ENCODE measurements at places on chromosomes 4 and X. TPM values are rescaled to one million over a fixed set of nuclear protein-coding genes. Genes with fewer than 3 reads are reported as not detected.

DNA sequence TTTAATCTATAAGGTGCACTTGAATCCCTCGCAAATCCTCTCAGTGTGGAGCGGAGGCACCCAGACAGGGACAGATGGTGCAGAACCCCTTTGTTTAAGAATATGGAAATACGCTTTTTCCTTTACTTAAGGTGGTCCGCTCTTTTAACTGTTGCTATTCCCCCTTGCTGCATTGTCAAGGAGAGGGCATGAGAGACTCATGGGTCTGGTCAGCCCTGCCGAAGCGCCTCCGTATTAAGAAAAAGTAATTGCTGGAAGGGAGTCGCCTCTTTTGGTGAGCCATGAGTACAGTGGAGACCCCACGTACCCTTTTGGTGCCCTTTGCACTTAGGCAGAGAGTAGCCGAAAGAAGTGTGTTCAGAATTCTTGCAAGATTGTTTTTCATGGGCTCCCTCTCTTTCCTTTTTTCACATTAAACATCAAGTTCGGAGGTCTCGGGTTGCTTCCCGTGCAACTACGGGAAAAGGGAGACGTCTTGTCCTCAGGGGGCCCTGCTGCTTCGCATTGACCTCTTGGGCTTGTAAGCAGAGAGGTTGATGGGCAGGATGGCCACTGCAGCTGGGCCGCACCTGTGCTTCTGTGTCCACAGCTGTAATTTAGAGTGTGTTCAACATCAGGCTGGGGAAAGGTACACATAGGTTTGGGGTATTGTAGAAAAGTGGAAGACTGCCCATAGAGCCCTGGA is 109.6 kb downstream of the SPRY1 start:
- DNase-seq = no peak

- DNase-seq = no peak
Measured at GRCh38 chr4:124135409-124135813, 577.1 kb downstream of the ANKRD50 start.

GRCh38 chrX:794311-794710 is 163.7 kb downstream of the SHOX start:
- no peak for DNase-seq

GRCh38 chrX:129233786-129234185 is 289.5 kb downstream of the SMARCA1 start:
- DNase-seq = no peak

- DNase-seq = no peak
Measured at GRCh38 chr4:25913056-25913850, 767 bp upstream of the SMIM20 start.

SMIM10 gene
- 15.3 TPM for total RNA-seq

DNA sequence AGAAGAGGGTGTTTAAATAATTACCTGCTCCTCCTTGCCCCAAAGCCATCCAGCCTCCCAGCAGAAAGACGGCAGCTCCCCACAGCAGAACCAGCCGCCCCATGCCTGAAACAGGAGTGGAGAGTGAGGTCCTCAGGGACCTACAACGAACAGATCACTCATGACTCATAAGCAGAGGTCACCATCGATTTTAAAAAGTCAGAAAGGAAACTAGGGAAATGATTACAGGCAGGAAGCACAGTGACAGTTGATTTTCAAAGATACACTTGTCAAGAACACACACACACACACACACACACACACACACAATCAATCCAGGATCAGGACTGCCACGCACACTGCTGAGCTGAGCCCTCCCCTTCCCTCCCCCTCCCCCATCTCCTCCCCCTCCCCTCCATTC is at the start of gene CRLF2:
CRLF2 (minus strand) TSS at position 118 of the 400 bp plus-strand sequence; CDS start at position 103, 15 bp downstream.
- DNase-seq = no peak

- DNase-seq = no peak
Measured at GRCh38 chrX:21375708-21376009, 1.4 kb downstream of the CNKSR2 start.

Measured in tibial nerve (tissue), 4 donors.